ENCODE measurements at places on chromosomes 6 and 20.

- DNase-seq: peak; percentile 67
Measured at GRCh38 chr6:44096612-44097011, 30.6 kb downstream of the MRPL14 start.

DNA sequence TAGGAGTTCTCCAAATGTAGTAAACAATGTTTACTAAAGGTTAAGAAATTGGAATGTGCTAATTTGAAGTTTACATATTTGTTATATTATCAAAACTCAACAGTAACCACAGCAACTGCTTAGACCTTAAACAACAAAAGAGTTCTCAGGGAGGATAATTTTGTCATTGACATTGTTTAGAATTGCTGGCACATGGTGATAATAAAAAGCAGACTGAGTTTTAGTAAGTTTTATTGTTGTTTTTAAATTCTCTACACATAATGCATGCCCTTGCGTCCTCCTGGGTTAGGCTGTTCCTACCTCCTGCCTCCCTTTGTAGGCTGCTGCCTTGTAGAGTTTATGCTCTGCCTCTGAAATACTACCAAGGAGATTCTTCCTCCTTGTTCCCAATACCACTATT, 28.7 kb downstream of the LAMA4 start:
- DNase-seq: no peak

GRCh38 chr6:81697559-81697958, 54.9 kb downstream of the TENT5A start:
- DNase-seq: no peak

DNA sequence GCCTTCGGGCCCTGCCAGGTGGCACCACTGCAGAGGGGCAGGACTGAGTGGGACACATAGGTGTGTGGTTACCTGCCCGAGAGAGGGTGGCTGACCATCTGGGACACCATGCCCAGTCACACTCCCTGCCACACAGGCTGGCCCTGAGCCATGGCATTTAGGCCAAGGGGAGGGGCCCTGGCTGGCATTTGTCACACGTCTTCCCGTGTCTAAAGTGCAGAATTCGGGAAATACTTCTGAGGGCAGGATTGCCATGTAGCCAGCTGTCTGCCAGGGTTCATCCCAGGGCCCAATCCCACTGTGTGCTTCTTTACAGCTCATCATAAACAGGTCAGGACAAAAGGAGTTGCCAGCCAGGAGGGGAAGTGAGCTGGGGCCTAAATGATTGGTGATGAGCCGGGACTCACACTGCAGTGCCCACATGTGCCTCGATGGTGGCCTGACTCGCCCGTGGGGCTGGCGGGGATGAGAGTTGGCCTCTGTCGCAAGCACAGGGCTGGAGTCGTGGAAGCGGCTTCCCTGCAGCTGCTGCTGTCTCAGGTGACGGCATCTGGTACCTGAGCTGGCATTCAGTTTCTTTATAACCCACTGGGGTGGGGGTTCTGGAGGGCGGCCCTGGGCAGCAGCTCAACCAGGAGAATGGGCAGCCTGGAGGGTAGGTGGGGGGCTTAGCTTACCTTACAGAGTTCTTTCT, 5.9 kb upstream of the UNC93A start:
- no peak for DNase-seq

DNA sequence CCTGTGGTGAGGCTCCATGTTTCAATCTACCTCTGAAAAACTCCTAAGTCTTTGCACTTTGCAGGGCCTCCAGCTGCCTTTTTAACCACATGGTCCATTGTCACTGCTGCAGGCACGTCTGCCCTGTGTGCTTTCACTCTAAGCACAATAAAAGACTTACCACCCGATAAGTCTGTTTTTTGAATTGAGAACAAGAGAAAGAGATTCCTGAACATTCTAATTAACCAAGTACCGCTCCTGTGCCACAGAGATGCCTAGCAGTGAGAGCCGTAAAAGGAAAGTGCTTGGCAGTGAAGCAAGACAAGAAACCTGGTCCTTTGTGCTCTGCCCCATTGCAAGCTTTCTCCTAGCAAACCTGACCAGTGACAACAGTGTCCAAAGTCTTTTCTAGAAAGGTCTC, 487.6 kb upstream of the FLRT3 start:
- no peak for DNase-seq

DNA sequence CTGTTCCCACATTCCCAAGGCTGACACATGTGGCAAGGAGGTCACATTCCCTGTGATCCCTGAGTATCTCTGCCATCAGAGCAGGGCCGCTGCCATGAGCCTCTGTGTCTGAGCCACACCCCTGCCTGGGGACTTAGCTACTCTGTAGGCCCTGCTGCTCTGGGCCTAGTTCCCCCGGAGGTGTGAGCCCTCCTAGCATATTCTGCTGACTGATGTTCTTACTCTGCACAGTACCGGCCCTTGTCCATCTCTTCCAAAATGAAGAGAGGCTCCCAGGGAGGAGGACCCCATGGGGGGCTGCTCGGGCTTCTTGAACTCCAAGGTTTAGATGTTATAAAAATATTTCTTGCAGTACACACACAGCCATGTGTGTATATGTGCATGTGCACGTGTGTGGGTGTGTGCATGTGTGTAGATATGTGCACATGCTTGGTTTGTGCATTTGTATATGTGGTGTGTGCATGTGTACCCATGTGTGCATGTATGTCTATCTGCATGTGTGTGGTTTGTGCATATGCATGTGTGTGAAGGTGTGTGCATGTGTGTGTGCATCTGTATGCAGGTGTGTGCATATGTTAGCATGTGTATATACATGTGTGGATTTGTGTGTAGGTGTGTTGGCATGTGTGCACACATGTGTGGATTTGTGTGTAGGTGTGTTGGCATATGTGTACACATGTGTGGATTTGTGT, 101.2 kb downstream of the ERMARD start:
- DNase-seq: no peak

GRCh38 chr6:141634269-141634668, 498.5 kb upstream of the GJE1 start:
- DNase-seq: no peak
